CD8-positive, alpha-beta memory T cell (primary cell): ENCODE measurements at places on chromosomes 3 and 15. TPM values are rescaled to one million over a fixed set of nuclear protein-coding genes. Genes with fewer than 3 reads are reported as not detected.

Gene RHCG
- not detected for total RNA-seq

Gene ZNF80
- total RNA-seq: 2.3 TPM

Gene ENTPD3
- not detected for total RNA-seq

GRCh38 chr15:85614059-85614458 lies 180.7 kb downstream of the KLHL25 start:
- H3K36me3 ChIP-seq: no peaks in the 10 kb centered on the region
- H3K27me3 ChIP-seq: no peaks in the 10 kb centered on the region
- H3K4me1 ChIP-seq: peaks cover 10% of the 10 kb centered on the region
- no peak for DNase-seq
- no peak overlapping the region for H3K4me3 ChIP-seq

- no peaks in the 10 kb centered on the region for H3K27me3 ChIP-seq
- no peak for DNase-seq
- no peaks in the 10 kb centered on the region for H3K36me3 ChIP-seq
- H3K4me1 ChIP-seq: peaks cover 27% of the 10 kb centered on the region
Measured at GRCh38 chr3:194399166-194399565, at the start of gene GP5. TSS of gene GP5 (minus strand) at chr3:194399266. CDS start at chr3:194398282, 984 bp downstream.

GRCh38 chr3:29514912-29515311 lies 234.0 kb downstream of the RBMS3 start:
- H3K4me1 ChIP-seq: no peaks in the 10 kb centered on the region
- no peaks in the 10 kb centered on the region for H3K36me3 ChIP-seq
- no peak for DNase-seq
- no peak overlapping the region for H3K4me3 ChIP-seq

DNA sequence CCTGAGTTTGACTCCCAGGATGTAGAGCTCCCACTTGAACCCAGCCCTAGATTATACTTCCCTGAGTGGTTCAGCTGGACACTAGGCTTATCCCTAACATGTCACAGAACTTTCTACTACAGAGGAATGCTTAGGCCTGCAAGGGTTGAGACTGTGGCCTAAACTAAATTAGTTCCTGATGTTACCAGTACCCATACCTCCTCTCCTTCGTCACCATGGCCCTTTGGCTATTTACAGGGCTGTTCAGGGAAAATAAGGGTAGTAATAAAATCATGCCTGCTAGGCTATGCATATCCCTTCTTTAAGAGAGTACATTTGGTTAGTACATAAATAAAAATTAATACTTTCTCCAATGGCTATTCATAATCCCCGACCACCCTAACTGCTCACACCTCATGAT lies 356.4 kb upstream of the RASGRP1 start:
- no peak for DNase-seq
- H3K4me1 ChIP-seq: no peaks in the 10 kb centered on the region
- no peaks in the 10 kb centered on the region for H3K27me3 ChIP-seq
- H3K27ac ChIP-seq: no peak overlapping the region
- no peaks in the 10 kb centered on the region for H3K36me3 ChIP-seq

DNA sequence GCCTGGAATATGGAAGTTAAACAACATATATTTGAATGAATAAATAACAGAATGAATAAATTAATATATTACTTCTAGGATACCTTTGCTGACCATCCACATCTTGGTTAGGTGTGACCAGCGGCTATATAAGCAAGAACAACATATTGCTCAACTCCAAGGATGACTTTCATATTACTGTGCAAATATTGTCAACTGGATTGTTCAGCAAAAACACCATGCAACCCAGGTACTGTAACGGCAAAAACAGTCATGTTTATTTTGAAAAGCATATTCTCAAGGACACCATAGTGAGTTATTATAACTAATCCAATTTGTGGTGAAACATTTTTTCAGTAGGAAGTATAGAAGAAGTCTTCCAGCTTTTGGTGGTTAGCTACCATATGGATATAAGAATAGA lies 907.9 kb downstream of the IGSF11 start:
- H3K27ac ChIP-seq: no peak overlapping the region
- no peaks in the 10 kb centered on the region for H3K36me3 ChIP-seq
- no peaks in the 10 kb centered on the region for H3K4me1 ChIP-seq
- no peak overlapping the region for H3K4me3 ChIP-seq
- DNase-seq: no peak

DNA sequence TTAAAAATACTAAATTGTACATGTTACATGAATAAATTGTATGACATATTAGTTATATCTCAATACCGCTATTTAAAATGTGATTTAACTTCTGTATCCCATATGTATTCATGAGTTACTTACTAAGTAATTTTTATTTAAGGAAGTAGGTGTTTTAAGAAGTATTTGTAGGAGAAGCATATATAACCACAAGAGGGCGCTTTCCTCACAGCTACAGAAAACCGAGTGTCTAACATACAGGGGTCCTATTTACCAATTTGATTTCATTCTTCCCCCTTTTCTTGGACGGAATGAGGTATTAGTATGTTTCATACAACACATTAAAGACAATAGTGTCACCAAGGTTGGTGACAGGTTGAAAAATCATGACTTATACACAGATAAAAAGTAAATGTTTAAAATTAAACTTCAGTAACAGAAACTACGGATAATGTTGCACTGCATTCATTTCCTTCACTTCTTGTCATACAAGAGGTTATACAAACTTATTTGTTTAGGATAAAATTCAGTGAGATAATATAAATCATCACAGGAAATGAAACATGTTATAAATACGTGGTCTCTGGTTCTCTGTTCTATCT lies 253.6 kb downstream of the MAGI1 start:
- no peaks in the 10 kb centered on the region for H3K27me3 ChIP-seq
- no peaks in the 10 kb centered on the region for H3K4me1 ChIP-seq
- no peak overlapping the region for H3K4me3 ChIP-seq
- DNase-seq: no peak
- H3K27ac ChIP-seq: no peak overlapping the region
